ENCODE measurements at places on chromosomes 4 and X.

GRCh38 chr4:51842167-51842553 is 793 bp upstream of the DCUN1D4 start:
- DNase-seq = no peak

- DNase-seq = no peak
Observed at GRCh38 chr4:39893693-39894072, 84.0 kb downstream of the PDS5A start.

DNA sequence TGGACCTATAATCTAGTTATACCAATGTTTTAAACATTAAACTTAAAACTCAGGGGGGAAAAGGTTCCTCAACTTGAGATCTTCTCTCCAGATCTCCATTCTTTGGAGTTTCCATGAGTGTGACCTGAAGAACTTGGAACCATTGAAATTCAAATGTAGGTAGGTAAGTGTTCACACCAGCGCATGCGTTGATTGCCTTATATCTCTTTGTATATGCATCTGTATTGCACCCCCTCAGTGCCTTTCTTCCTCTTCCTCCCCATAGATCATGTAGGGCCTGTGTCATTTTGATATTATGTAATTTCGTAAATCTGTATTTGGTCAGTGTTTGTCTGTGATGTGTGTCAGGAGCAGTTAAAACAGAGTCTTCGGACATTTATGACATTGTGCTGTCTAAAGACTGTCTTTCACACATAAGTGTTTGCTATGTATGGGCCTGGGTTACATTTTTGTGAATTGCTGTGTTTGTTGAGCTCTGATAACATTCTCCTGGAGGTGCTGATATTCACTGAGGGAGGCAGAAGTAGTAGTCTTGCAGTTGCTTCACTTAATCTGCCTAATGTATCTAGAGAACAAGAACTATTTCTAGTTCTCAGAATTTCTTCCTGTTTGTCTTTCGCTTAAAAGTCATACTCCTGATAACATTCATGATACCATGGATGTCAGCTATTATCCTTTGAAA is 126.3 kb downstream of the RAP1GDS1 start:
- DNase-seq = no peak

DNA sequence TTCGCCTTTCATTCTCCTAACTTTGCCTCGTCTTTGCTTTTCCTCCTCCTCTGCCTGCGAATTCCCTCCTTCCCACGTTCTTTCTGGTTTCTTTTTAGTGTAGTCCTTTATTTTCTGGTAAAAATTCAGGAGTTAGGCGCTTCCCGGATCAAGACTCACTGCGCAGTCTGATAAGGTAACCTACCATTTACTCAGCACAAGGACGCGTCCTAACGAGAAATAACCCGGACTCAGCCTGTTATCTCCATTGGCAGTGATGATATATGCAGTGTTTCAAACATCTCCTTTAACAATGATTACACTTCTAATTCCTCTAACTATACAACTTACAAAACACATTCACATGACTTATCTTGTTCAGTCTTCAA is 357 bp upstream of the ETNPPL start:
- no peak for DNase-seq

- no peak for DNase-seq
Observed at GRCh38 chrX:53442322-53442631, 8.1 kb upstream of the HSD17B10 start.

DNA sequence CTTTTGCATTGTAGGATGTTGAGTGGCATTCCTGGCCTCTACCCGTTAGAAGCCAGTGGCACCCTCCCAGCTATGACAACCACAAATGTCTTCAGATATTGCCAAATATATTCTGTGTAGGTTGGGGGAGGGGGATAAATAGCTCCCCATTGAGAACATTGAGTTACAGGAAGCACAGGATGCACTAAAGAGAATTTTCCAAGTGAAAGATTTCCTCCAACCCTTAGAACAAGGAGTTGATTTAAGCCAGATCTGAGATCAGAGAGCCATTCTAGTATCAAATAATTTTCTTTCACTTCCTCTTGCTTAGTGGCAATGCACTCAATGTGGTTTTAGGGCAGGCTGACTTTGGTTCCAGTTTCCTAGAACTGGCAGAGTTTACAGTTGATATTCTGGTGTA is 436.6 kb downstream of the C4orf33 start:
- DNase-seq = no peak

- DNase-seq = no peak
Observed at GRCh38 chrX:2829469-2830246, 928 bp downstream of the GYG2 start.

DNA sequence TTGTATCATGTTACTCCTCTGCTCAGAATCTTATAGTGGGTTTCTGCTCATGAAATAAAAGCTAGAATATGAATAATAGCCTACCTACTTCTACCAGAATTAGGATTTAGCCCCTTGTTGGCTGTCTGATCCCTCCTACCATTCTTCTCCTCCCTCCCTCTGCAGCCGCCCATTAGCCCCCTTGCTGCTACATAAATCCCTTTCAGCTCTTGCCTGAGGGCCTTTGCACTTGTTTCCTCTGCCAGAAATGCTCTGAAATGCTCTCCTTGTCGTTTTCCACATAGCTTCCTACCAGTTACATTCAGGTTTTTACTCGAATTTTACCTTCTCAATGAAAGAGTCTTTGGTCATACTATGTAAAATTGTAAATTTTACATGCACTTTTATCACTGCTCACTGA is 159.2 kb downstream of the ADGRL3 start:
- no peak for DNase-seq

GRCh38 chr4:185357211-185357610 is 38.5 kb downstream of the LRP2BP start:
- no peak for DNase-seq

DNA sequence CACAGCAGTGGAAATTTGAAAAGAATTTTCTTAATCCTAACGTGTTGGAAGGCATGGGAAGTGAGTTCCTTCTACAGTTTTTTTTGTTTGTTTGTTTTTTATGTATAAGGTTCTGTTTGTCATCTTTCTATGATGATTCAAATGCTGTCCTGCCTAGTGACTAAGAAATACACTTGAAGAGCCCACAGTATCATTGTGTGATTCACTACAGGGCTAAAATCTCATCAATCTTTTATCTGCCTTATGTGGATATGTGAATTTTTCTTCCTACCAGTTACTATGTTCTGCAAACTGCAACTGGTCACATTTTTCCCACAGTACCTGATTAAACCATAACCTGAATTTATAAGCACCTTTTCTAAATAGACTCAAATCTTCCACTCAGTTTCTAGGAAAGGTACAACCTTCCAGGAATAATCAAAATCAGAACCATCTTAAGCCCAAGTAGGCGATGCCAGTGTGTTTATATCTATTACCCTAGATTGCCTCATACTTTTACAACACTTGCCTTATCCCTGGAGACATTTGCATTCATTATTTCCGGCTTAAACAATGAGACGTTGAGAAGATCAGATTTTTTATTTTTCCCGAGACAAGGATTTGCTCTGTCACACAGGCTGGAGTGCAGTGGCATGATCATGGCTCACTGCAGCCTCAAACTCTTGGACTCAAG is 214.6 kb upstream of the GALNT7 start:
- DNase-seq = no peak

- DNase-seq = no peak
Observed at GRCh38 chr4:70895405-70895804, 6.8 kb upstream of the MOB1B start.

DNA sequence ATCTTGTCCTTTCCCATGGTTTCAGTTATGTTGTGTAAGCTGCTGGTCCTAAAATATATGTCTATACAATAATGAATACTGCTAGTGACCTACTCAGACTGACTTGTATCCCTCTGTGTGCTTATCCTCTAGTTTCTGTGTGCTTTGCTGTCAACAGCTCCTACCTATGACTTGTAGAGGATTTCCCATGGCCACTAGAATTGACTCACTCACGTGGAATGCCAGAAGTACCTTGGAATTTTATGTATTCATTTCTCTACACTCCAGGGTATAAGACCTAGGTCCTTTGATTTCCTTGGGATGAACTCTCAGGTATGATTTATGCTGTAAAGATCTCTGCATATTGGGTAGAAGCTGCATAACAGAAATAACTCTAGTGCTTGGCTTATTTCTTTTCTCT is 279.9 kb upstream of the SLIT2 start:
- DNase-seq = no peak

DNA sequence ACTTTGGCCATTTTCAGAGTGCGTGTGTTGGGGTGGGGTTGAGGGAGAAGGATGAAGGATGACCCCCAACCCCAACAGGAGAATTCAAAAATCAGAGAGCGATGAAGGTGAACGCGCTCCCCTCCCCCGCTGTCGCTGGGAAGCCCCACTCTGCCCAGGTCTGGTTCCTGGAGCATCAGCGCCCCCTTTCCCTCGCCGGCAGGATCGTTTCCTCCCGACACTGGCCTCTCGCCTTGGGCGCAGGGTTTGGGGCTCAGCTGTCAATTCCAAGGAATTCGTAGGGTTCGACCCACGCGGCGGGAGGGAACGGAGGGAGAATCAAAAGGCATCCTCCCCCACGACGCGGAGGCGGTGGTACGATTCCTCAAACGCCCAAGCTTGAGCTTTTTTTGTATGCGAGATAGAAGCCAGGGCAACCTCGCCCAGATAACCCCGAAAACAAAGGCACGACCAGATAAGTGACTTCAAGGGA is 1.0 kb upstream of the PDGFRA start:
- DNase-seq = no peak

DNA sequence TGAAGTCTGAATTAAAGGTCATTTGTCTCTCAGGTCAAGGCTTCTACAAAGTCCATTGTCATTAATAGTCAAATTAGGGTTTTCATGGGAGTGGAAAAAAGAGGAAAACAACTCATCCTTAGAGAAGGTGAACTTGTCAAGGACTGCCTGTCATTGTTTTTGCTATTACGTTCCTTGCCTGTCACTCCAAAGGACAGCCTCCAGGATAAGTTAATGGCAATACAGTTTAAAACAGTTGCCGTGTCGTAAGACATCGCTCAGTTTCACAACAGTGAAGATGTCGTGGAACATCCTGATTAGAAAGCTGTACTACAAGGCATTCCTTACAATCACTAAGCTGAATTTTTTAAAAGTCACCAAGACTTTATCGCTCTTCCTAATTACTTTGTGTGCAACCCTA is 466.8 kb upstream of the SMIM31 start:
- no peak for DNase-seq

GRCh38 chr4:7854697-7855370 is 84.8 kb downstream of the AFAP1 start:
- DNase-seq = no peak

DNA sequence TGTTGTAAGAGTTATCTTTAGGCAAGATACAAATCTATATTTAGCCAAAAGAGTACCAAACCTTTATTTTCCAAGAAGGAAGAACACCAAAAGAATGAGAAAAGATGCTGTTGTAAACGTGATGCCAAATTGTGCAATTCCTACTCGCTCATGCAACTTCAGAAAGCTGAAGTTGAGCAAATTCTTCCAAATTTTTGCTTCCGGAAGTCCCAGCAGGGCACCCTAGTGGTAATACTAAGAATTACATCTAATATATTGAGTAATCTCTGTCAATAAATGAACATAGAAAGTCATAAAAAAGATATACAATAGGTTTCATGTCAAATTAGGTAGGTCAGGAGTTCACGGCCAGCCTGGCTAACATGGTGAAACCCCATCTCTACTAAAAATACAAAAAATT is 36.0 kb upstream of the SMARCAD1 start:
- DNase-seq = no peak

DNA sequence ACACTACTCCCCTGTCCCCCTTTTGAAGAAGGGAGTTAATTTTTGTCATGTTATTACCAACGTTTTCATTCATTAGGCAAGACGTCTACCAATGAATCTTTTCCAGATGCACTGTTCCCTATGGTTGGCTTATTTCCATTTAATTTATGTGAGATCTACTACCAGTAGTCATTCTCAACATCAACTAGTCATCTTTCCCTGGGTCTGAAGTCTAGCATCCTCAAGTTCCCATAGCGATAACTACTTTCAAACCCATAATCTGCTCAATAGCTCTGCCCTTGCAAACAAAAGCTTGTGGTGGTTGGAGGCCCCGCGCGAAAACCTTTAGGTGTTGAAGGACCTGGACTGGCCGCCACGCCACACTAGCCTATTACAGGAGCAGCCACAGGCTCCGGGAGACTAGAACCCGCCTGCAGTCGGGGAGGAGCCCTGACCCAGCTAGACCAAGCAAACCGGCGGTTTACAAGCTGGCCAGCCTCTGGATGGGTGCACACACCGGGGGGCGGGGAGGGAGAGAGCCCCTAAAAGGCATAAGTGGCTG is 746 bp downstream of the PPAT start:
- DNase-seq = no peak

DNA sequence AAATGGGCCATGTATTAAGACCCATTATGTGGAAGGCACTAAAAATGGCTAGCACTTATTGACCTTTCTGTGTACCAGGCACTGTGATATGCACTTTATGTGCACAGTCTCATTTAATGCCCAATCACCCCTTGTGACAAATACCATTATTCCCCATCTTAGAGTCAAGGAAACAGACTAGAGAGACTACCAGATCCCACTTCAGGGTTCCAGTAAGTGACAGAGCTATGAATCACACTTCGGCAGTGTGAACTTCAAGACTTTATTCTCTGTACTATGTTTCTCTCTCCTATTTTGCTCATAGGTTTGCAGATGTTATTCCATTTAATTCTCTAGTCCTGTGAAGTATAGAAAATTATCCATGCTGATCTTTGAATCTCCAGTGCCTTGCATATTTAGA is 107.0 kb downstream of the NFKB1 start:
- no peak for DNase-seq

DNA sequence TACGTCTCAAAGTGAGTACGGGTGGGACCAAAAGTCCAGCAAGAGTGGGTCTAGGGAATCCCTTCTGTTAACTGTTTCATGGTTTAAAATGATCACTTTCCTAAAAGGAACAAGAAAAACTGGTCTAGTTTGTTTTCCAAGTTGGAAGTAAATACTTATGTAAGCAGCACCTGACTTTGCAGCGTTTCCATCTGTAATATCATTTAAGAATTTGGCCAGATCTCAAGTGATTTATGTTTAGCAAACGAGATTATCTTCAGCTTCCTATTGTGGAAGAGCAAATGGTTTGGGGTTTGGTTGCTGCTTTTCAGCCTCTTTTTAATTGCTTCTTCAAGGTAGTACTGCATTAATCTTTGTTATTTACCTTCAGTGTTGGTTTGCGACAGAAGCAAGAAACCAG is 50.4 kb downstream of the FHIP1A start:
- no peak for DNase-seq

GRCh38 chrX:44002567-44002966 is 29.4 kb upstream of the NDP start:
- DNase-seq = no peak

- no peak for DNase-seq
Observed at GRCh38 chr4:7192252-7193029, at the start of gene SORCS2. TSS of gene SORCS2 (plus strand) at chr4:7192538.

GRCh38 chr4:5212255-5213013 is 161.2 kb downstream of the STK32B start:
- no peak for DNase-seq

GRCh38 chr4:117577686-117578311 is 456.5 kb upstream of the NDST3 start:
- no peak for DNase-seq

GRCh38 chr4:5887011-5887360 is 5.9 kb downstream of the CRMP1 start:
- no peak for DNase-seq

- no peak for DNase-seq
Observed at GRCh38 chr4:55982976-55983375, 34.2 kb downstream of the CEP135 start.
